ENCODE measurements at places on chromosomes 13 and 19. TPM values are rescaled to one million over a fixed set of nuclear protein-coding genes. Genes with fewer than 3 reads are reported as not detected.

CYP4F3 gene
- not detected for total RNA-seq

DNA sequence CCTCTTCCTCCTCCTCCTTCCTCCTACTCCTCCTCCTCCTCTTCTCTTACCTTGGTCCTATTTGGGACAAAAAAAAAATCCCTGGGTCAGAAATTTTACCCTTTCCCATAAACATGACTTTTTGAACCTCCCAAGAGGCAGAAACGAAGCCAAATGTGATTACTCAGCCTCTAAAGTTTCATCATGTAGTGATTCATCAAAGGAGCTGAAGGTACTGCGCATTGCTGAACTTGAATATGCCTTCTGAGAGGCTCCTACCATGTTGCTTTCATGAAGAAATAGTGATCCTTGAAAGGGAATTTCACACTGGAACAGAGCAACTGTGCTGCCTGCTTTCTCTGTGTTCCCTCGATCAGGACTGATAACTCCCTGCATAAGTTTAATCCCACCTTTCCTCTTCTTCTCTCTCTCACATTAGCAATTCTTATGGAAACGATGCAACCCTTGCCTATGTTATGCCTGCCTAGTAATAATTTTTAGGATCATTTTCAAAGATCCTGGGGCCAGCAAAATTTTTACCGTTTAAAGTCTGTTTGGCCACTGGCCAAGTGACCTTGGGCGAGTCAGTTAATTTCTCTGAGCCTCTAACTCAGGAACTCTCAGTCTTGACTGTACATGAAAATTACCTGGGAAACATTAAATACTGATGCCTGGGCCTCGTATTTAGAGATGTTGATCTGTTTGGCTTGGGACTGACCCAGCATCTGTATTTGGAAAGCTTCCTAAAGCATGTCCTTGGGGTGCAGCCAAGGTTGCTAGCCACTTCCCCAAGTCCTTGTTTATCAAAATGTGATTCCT lies 149.5 kb downstream of the DCT start:
- DNase-seq: peak; percentile 41

DNA sequence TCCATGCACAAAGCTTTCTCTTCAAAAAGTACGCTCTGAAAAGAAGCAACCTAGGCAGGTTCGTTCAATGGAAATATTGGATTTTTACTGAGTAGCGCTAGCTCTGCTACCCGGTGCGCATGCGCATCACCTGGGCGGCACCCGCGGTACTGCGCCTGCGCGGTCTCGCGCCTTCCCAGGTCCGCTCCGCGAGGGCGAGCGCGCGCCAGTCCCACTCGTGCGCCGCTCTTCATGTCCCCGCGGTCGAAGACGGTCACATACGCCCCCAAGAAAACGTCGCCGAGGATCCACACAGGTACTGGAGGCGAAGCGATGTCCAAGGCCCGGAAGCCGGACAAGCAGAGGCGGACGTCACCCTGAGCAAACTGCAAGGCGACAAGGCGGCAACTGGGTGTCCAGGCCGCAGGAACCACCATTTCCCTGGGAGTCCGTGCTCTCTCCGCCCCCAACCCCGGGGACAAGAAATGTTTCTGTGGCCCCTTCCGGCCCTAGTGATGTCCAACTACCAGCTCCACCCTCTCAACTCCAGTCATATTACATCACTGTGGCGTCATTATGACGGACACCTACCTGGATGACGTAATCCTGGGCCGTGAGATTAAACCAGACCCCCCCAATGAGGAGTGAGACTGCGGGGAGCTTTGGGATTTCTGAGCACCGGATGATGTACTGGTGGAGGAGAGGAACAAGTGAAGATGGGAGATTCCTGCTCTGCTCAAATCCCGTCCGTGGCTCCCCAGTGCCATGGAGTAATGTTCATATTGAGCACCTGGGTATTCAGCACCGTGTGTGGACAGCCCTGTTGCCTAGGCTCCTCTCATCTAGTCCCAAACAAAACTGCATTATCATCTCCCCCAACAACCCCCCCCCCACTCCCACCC lies 4.8 kb upstream of the KCNC3 start:
- peak; percentile 80 for DNase-seq

LRRC4B gene
- total RNA-seq: 0.05 TPM

SIGLEC12 gene
- not detected for total RNA-seq

ZNF253 gene
- total RNA-seq: 6.3 TPM

KCNN1 gene
- 0.42 TPM for total RNA-seq

GRCh38 chr13:46535825-46536224 lies 17.1 kb upstream of the LRCH1 start:
- no peak for DNase-seq

GRCh38 chr19:15788594-15789270 lies 1.3 kb downstream of the OR10H5 start:
- DNase-seq: no peak

GRCh38 chr19:28238270-28238820 lies 974.6 kb downstream of the UQCRFS1 start:
- no peak for DNase-seq

- no peak for DNase-seq
Observed at GRCh38 chr19:30567536-30568232, 195.5 kb downstream of the ZNF536 start.

DNA sequence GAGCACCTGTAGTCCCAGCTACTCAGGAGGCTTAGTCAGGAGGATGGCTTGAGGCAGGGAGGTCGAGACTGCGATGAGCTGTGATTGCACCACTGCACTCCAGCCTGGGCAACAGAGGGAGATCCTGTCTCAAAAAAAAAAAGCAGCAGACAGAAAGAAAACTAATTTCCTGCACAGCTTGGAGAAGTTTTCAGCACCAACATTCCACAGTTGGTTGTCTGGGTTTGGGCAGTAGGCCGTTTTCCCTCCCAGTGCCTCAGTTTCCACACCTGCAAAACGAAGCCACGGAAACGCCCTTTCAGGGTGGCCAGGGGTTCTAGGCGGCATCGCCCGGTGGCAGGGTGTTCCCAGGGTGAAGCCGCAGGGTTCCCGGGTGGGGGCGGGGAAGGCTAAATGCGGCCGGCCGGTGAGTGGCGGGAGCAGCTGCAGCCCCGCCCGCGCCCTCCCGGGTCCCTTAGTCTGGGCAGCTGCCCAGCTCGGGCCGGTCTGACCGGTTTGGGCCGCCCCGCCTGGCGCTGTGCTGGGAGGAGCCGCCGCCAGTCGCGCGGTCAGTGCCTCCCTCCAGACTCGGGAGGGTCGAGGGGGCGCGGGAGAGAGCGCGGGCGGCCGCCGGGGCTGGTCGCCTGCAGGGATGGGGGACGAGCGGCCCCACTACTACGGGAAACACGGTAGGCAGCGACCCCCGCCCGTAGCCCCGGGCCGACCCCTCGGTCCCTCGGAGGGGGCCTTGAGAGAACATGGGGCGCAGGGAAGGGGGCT lies at the start of gene SLC44A2:
TSS of gene SLC44A2 (plus strand) at position 551 of the 759 bp plus-strand sequence. CDS start at position 632, 81 bp downstream.
- DNase-seq: peak; percentile 58

SYT5 gene
- total RNA-seq: not detected

DNA sequence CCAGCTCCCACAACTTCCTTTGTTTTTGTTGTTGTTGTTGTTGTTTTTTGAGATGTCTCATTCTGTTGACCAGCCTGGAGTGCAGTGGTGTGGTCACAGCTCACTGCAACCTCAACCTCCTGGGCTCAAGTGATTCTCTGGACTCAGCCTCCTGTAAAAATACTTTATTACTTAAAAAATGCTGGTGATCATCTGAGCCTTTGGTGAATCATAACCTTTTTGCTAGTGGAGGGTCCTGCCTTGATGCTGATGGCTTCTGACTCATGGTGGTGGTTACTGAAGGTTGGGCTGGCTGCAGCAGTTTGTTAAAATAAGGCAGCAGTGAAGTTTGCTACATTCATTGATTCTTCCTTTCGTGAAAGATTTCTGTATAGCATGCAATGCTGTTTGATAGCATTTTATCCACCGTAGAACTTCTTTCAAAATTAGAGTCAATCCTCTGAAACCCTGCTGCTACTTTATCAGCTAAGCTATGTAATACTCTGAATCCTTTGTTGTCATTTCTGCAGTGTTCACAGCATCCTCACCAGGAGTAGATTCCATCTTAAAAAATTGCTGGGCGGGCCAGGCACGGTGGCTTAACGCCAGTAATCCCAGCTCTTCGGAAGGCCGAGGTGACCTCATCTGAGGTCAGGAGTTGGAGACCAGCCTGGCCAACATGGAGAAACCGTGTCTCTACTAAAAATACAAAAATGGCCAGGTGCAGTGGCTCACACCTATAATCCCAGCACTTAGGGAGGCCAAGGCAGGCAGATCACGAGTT lies 18.0 kb downstream of the ARHGAP35 start:
- peak; percentile 60 for DNase-seq

GRCh38 chr19:20662421-20663105 lies 1.2 kb upstream of the ZNF626 start:
- DNase-seq: no peak

DNA sequence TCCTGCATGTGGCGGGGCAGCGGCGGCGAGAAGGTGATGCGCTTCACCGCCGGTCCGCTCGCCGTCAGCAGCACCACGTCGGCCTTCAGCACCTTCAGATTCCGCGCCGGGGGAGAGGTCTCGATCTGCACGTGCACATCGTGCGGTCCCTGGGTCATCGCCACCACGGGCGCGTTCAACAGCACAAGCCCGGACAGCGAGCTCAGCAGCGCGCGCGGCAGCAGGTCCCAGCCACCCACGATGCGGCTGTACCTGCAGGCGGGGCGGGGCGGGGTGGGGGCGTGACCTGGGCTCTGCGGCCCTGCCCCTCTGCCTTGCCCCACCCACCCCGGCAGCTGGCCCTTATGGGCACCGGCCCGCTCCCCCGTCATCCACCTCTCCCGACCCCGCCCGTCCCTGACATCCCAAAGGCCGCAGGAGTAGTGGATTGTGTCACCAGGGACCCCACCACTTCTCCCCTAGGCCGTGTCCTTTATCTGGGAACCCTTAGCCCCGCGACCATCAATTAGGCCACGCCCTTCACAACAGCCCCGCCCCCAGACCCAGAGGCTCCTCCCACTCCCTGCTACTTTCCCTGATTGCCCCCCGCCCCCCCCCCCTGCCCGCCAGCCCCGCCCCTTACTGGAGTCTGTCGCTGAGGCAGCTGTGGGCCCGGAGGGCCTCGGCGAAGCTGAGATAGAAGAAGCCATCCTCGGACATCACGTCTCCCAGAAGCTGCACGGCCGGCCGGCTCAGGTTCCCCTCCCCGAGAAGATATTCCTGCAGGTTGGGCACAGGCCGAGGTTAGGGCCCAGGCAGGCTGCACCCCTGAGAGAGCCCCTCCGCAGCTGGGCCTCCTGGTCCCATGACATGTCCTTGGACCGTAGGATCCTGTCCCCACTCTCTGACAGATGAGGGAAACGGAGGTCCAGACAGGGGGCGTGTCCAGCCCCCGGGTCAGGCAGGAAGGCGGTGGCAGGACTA lies 6.1 kb downstream of the IL4I1 start:
- DNase-seq: no peak

LHFPL6 gene
- 62.8 TPM for total RNA-seq

ZNF304 gene
- total RNA-seq: 10.5 TPM

DNA sequence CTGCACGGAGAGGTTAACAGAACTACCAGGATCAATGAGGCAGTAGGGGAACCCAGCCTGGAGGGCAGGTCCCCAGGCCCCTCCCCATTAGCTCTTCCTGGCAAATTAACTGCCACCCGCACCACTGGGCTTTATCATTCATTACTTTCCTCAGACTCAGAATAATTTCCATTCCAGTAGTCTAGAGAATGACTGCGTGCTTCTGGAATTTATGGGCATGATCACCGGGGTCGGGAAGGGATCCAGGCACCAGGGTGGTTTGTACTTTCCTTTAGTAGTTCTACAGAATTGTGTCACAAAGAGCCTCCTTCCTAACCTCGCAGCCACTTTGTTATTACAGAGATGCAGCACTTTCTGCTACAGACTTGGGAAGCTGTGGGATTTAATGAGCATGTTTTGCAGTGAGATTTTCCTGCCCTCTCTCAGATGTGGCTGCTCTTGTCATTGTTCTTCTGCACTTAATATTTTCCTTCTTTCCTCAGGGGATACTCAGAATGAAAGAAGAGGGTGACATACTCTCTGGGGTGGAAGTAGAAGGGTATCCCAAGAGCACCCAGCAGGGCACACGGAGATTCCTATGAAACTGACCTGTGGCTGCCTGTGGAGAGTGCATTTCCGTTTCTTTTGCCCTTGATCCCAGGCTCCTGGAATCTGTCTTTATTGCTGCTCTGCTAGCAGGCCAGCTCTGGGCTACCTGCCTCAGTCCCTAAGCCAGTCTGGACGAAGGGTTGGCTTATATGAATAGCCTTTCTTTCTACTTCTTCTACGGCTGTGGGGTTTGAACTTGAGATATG lies 285.0 kb upstream of the SLC10A2 start:
- no peak for DNase-seq

DNA sequence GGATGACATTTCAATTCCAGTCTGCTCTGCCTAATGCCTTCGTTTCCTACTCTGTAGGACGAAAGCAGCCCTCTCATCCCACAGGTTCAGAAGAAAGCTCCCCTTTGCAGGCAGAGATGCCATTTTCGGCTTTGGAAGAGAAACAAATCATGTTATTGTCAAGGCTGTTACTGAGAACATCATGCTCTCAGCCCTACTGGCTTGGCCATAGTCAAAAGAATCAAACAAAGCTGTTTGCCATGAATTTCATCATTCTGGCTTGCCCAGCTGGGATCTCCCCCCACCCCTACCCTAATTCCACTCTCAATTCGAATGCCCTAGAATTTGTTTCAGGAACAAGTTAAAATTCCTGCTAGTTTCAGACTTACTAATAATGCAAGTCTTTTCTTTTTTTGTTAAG lies 162.3 kb upstream of the SERP2 start:
- DNase-seq: no peak

MIDN gene
- total RNA-seq: 22.1 TPM

ZNF560 gene
- total RNA-seq: 0.14 TPM

DNA sequence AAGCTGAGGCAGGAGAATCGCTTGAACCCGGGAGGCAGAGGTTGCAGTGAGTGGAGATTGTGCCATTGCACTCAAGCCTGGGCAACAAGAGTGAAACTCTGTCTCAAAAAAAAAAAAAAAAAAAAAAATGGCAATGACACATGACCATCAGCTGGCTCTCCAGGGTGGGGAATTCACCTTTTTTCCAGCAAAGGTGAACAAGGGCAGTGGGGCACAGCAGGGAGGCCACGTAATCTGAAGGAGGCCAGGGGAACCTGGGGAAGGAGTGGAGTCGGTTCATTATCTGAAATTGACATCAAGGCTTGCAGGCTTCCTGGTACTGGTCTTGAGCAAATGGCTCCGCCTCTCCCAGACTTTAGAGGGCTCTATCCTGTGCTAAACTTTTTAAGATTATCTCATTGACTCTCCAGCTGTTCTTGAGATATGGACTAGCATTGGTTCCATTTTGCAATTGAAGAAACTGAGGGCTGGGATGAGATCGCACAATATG lies 28.1 kb downstream of the KEAP1 start:
- no peak for DNase-seq

ZSCAN4 gene
- not detected for total RNA-seq

SIGLEC10 gene
- total RNA-seq: not detected

DNA sequence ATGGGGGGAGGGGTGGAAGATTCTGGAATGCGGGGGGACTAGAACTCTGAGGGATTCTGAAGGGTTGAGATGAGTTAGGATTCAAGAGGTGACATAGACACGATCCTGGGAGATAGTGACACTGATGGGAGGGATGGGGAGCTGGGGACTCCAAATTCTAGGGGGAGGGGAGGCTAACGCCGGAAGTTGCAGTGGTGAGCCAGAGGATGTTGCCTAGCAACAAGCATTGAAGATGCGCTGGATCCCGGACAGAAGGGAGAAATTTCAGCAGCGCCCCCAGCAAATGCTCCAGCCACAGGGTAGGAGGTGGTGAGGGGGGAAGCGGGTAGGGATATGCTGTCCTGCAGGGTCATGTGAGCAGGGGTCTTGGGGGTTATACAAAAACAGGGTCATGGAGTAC lies 6.9 kb upstream of the LTBP4 start:
- DNase-seq: no peak

- DNase-seq: no peak
Observed at GRCh38 chr13:48890391-48890790, 85.3 kb upstream of the FNDC3A start.

IZUMO1 gene
- total RNA-seq: 0.28 TPM

GRCh38 chr19:30676990-30677679 lies 305.0 kb downstream of the ZNF536 start:
- DNase-seq: no peak

Measured in dermis blood vessel endothelial cell (primary cell).